ENCODE measurements at places on chromosomes 4 and X.

DNA sequence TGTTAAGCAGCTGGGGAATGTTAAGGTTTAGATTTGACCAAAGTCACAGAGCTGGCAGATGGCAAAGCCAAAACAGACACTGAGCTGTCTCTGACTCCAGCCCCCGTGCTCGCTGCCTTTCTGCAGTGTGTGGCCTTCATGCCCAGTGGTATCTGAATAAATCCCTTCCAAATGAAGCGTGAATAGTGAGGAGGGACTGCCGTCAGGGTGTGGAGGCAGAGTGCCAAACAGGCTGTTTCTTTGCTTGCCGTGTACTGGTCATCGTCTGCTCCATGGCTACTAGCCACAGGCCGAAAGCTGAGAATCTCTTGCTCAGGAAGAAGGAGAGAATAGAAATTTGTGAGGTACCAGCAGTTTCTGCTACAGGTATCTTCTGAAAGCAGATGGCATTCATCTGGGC, 19.7 kb downstream of the PRIMPOL start:
- no peaks in the 10 kb centered on the region for H3K27me3 ChIP-seq
- H3K4me3 ChIP-seq, result no peak overlapping the region
- no peak overlapping the region for H3K27ac ChIP-seq
- H3K4me1 ChIP-seq, result no peaks in the 10 kb centered on the region
- H3K36me3 ChIP-seq, result peaks cover 4% of the 10 kb centered on the region

- H3K27ac ChIP-seq, result peak overlapping the region; percentile 23
- peaks cover 3% of the 10 kb centered on the region for H3K4me1 ChIP-seq
- H3K4me3 ChIP-seq, result peak overlapping the region; percentile 74
- peak; percentile 33 for DNase-seq
- H3K27me3 ChIP-seq, result no peaks in the 10 kb centered on the region
- H3K36me3 ChIP-seq, result no peaks in the 10 kb centered on the region
These were observed 1.1 kb downstream of the RNF150 start for GRCh38 chr4:141132072-141132708.

- peak within 1 kb of the TSS; percentile 61 for H3K4me3 ChIP-seq
- H3K4me1 ChIP-seq, result peaks cover 10% of the 10 kb centered on the region
- no peaks in the 10 kb centered on the region for H3K27me3 ChIP-seq
- no peaks in the 10 kb centered on the region for H3K36me3 ChIP-seq
These were observed at the start of gene MMGT1 for GRCh38 chrX:135973548-135974278. MMGT1 (minus strand) TSS chrX:135973988; CDS start chrX:135973675, 313 bp downstream.

DNA sequence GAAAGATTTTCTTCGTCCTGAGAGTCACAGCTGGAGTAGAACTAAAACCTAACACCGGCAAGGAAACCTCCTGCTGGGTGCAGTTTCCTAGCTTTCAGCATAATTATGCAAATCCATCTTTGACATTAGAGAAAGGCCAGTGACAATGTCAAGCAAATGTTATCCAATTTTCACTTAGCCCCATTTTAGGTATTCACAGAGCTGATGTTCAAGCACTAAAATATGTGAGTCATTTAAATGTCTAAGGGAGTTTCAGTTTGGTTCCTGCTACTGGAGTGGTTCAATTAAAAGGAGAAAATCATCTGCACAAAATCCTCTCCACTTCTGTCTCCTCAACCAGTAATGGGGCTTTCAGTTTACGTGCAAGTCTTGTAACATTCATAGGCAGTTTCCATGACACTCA, 37.1 kb upstream of the AMOT start:
- DNase-seq, result no peak
- H3K4me1 ChIP-seq, result no peaks in the 10 kb centered on the region
- no peaks in the 10 kb centered on the region for H3K27me3 ChIP-seq
- no peak overlapping the region for H3K27ac ChIP-seq
- no peaks in the 10 kb centered on the region for H3K36me3 ChIP-seq
- no peak overlapping the region for H3K4me3 ChIP-seq

DNA sequence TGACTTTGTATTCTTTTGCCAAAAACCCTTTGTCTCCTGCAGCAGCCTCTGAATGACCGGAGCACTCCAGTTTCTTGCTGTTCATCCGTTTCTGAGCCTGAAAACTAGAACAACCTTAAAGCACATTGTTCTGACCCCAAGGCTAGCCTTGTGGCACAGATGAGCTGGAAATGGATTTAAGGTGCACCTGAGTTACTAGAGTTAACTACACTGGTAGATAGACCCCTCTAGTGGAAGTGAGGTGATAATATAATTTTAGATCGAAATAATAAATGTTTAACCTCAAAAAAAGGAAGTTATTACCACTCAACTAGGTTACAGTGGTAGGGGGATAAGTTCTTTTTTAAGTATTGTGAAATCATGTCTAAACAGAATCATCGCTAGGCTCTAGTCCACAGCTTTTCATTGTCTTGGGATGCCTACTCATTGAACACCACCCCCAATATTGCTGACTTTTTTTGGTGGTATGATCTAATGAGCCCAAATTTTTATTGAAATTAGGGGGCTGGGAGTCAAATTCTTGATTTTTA, 2.7 kb downstream of the PLS3 start:
- H3K27me3 ChIP-seq, result no peaks in the 10 kb centered on the region
- no peaks in the 10 kb centered on the region for H3K36me3 ChIP-seq
- H3K27ac ChIP-seq, result peak overlapping the region; percentile 65
- peaks cover 20% of the 10 kb centered on the region for H3K4me1 ChIP-seq
- H3K4me3 ChIP-seq, result peak overlapping the region; percentile 79

All from liver (tissue), 10 donors.